Bronchial epithelial cell (primary cell): ENCODE measurements at places on chromosomes 16 and 17. TPM values are rescaled to one million over a fixed set of nuclear protein-coding genes. Genes with fewer than 3 reads are reported as not detected.

SEPTIN1 gene
- total RNA-seq: under 0.01 TPM in 1 of 2 replicates, not detected in the other

ARL5C gene
- total RNA-seq: not detected in 2 replicates

SLC38A8 gene
- total RNA-seq: not detected in 2 replicates

WNK4 gene
- total RNA-seq: under 0.01 and 0.13 TPM in 2 replicates

TBC1D3E gene
- total RNA-seq: 0.77 TPM in 1 of 2 replicates, not detected in the other
